ENCODE measurements at places on chromosomes 12 and 14. TPM values are rescaled to one million over a fixed set of nuclear protein-coding genes. Genes with fewer than 3 reads are reported as not detected.

Gene RD3L
- not detected for total RNA-seq

Gene SOX5
- 1.5 TPM for total RNA-seq

Gene E2F7
- total RNA-seq: 20.1 TPM

Gene ANP32D
- not detected for total RNA-seq

Gene TPH2
- total RNA-seq: not detected

DNA sequence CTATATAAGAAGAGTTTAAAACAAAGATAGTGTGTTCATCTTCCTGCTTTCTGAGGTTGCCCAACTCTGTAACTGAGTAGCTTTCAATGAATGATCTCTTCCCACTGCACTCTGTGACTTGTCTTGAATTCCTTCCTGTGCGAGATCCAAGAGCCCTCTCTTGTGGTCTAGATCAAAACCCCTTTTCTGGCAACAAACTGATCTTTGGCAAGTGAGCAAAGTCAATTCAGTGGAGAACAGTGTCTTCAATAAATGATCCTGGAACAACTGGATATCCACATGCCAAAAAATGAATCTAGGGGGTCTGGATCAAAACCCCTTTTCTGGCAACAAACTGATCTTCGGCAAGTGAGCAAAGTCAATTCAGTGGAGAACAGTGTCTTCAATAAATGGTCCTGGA lies 8.5 kb downstream of the CFAP54 start:
- no peak for DNase-seq

DNA sequence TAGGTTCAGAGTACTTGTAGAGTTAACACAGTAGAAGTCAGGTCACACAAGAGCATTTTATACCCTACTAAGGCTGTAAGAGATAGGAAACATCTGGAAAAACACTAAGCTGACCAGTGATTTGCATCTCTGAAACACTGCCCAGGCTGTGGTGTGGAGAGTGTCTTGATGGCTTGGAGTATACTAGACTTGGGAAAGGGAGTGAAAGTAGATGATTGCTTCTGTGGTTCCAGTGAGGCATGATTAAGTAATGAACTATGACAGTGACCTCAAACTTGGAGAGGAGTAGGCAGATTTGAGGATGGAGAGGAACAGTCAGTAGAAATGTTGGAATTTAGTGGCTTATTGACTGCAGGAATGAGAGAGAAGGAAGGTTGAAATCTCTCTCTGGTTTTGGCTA lies 201.2 kb downstream of the FLRT2 start:
- no peak for DNase-seq

DNA sequence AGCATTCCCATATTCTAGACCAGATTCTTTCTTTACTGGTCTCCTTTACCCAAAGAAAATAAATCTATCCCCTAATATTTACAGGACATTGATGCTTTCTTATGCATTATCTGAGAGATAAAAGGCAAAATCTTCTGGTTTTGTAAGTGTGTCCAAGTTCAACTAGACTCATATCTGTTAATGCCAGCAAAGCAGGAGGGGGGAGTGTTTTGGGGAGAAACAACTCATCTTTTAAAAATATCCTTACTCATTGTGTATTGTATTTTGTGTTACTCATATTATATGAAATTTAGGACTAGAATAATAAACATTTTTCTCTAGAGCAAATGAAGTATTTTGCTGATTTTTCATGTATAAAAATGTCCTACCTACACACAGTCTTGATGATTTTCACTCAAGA lies 54.8 kb downstream of the SAMD4A start:
- no peak for DNase-seq

- no peak for DNase-seq
Measured at GRCh38 chr12:65192963-65193516, 23.7 kb downstream of the LEMD3 start.

DNA sequence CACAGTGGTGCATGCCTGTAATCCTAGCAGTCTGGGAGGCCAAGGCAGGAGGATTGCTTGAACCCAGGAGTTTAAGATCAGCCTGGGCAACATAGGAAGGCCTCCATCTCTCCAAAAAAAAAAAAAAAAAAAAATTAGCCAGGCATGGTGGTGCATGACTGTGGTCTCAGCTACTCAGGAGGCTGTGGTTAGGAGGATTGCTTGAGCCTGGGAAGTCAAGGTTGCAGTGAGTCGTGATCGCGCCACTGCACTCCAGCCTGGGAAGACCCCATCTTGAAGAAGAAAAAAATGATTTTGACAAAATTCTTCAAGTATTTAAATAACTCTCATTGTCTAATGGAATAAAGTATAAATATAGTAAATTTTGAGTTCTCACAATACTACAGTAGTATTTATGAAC lies 219.2 kb upstream of the SSTR1 start:
- no peak for DNase-seq

GRCh38 chr14:58138031-58138713 lies 13.8 kb downstream of the ARMH4 start:
- DNase-seq: no peak

- no peak for DNase-seq
Measured at GRCh38 chr14:98137131-98138025, 1134.6 kb downstream of the BCL11B start.

- DNase-seq: no peak
Measured at GRCh38 chr14:77473921-77474320, 16.0 kb downstream of the AHSA1 start.

DNA sequence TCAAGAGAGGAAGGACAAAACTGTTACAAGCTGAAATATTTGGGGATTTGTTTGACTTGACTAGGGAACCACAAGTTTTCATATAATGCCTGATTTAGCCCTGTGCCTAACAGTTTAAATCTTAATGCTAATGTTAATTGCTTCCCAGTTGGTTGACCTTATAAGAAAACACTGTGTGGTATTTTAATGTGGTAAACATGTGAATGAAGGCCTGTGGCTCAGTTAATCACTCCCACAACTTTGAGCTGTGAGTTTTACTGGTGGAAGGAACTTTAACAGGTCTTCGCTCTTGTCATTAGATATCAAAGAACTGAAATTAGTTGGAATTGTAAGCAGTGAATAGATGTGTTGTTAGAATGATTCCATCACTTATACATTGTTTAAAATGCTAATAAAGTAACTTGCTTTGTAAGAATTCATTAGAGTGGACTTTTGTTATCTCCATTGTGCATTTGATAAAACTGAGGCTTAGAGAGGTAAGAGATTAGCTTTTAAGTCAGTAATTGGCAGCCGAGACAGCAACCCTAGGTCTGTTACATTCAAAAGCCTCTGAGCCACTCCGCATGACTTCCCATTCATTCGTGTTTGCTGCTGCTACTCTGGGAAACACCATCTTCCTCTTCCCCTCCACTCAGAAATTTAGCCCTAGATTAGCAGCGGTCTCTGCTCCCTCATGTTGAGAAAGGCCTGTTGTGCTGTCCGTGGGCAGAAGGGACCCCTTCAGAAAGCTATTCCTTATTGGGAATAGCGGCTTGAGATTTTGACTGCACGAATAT lies 1.0 kb upstream of the TBK1 start:
- DNase-seq: no peak

GRCh38 chr14:104201496-104201895 lies 63.1 kb downstream of the KIF26A start:
- no peak for DNase-seq

GRCh38 chr14:22887990-22888378 lies 5.0 kb downstream of the REM2 start:
- no peak for DNase-seq

All from glomerular endothelial cell (primary cell).